ENCODE measurements at places on chromosomes 7 and 10. TPM values are rescaled to one million over a fixed set of nuclear protein-coding genes. Genes with fewer than 3 reads are reported as not detected.

SDK1 gene
- 1.3 TPM for total RNA-seq

CAMK2B gene
- total RNA-seq: 98.0 TPM

OGDHL gene
- total RNA-seq: 4.5 TPM

UNCX gene
- total RNA-seq: not detected

ANXA8L1 gene
- not detected for total RNA-seq

HOXA10 gene
- total RNA-seq: not detected

UCN3 gene
- not detected for total RNA-seq

GPR37 gene
- total RNA-seq: not detected

GBX1 gene
- total RNA-seq: 1.9 TPM

LHFPL3 gene
- not detected for total RNA-seq

SPDYE2B gene
- not detected for total RNA-seq

KCND2 gene
- not detected for total RNA-seq

- H3K4me3 ChIP-seq: no peak overlapping the region
- no peak overlapping the region for H3K27ac ChIP-seq
- no peaks in the 10 kb centered on the region for H3K27me3 ChIP-seq
- no peak for DNase-seq
Observed at GRCh38 chr7:117907049-117907640, 33.9 kb upstream of the CTTNBP2 start.

DNA sequence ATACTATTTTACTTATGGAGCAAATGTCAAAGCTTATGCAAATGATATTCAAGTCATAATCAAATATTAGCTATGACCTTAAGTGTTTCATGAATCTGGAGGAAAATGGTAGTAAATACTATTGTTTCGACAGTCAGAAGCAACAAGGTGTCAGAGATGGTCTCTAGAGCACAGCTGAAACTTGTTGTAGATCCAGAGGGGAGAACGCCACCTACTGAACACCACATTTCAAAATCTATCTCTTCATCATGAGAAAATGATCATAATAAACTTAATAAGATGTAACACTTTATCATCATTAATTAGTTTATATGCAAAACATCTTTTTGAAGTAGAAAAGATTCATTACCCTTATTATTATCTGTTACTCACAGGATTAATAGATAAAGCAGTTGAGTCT lies 418.7 kb downstream of the GATA3 start:
- no peaks in the 10 kb centered on the region for H3K4me1 ChIP-seq
- H3K36me3 ChIP-seq: no peaks in the 10 kb centered on the region
- no peak overlapping the region for H3K27ac ChIP-seq

GRCh38 chr7:41391818-41392217 lies 311.1 kb downstream of the INHBA start:
- H3K4me3 ChIP-seq: no peak overlapping the region
- DNase-seq: no peak
- H3K36me3 ChIP-seq: no peaks in the 10 kb centered on the region
- H3K27me3 ChIP-seq: no peaks in the 10 kb centered on the region

DNA sequence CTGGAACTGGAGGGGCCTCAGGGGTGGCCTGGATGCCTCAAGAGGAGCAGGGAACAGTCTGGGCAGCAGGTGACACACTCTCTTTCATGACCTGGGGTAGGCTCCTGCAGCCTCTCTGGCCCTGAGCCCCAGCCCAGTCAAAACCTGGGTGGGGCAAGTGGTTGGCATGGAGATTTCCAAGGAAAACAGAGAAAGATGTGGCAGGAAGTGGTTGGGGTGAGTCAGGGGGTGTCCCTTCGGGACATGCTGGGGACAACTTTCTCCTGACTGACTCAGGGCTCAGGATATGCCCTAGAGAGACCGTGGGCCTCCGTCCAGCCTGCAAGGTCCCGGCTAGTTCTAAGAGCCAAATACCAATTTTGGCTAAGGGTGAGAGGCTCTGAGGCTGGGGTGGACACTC lies 2.9 kb downstream of the AQP1 start:
- peak overlapping the region; percentile 70 for H3K4me3 ChIP-seq
- peak overlapping the region; percentile 92 for H3K27ac ChIP-seq
- no peaks in the 10 kb centered on the region for H3K36me3 ChIP-seq
- no peak for DNase-seq
- H3K27me3 ChIP-seq: no peaks in the 10 kb centered on the region

DNA sequence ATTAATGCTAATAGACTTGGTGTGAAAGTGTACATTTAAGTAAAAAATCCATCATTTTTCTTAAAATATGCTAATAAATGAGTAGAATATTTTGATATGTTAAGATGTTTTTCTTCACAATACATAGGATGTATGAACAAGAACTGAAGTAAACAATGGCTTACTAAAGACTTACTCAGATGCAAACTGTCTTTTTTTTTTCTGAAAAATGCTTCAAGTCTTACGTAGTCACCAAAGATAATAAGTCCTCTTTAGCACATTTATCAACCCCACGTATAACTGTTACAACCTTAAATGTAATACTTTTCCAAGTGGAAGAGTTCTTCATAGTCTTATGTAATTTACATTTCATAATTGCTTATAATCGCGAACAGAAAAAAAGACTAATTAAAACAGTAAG lies 54.8 kb downstream of the MDFIC start:
- no peaks in the 10 kb centered on the region for H3K27me3 ChIP-seq
- H3K4me3 ChIP-seq: no peak overlapping the region
- H3K36me3 ChIP-seq: no peaks in the 10 kb centered on the region
- H3K4me1 ChIP-seq: peaks cover 84% of the 10 kb centered on the region
- DNase-seq: no peak

DNA sequence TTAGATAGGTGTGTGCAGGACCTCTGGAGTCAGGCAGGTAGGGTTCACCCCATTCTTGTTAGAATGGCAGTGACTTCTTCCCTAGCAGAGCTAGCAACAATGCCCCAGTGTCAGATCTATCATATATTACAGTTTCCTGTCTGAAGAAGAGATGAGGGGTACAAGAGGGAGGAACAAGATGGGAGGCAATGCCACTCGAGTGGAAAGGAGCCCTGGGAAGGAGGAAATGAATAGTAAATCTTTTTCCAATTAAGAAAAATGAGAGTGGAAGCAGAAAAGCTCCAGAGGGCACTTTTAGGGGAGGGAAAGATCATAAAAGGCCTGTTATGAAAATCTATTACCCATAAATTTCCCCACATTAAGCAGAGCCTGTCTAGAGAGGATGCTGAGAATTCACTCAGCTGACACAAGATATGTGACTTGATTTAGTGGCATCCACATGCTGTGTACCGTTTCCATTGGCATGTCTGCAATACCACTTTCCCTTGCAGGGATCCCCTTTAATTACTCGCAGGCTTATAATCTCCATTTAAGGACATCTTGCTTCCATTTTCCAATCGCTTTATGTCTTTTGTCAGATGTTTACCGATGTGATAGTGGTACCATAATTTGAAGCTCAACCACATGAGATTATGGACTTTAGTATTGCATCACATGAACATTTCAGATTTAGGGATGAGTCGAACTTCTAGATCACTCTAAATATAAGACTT lies 70.0 kb upstream of the AGBL3 start:
- peaks cover 5% of the 10 kb centered on the region for H3K36me3 ChIP-seq
- H3K27me3 ChIP-seq: no peaks in the 10 kb centered on the region
- DNase-seq: no peak
- no peak overlapping the region for H3K27ac ChIP-seq
- no peak overlapping the region for H3K4me3 ChIP-seq

DNA sequence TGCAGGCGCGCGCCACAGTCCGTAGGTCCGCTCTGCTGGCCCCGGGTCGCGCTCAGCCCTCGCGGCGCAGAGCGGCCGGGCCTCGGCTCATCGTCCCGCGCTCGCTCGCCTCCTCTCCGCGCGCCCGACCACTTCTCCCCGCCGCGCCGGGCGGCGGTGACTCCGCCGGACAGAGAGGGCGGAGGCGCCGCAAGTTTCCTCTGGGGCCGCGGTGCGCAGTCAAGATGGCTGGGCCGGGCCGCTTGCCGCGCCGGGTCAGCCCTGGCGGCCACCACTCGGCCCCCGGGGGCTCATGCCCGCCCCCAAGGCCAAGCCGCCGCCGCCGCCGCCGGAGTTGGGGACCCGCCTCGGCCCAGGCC lies 441 bp downstream of the FZD8 start:
- no peak for DNase-seq
- H3K27me3 ChIP-seq: no peaks in the 10 kb centered on the region
- peaks cover 63% of the 10 kb centered on the region for H3K4me1 ChIP-seq

DNA sequence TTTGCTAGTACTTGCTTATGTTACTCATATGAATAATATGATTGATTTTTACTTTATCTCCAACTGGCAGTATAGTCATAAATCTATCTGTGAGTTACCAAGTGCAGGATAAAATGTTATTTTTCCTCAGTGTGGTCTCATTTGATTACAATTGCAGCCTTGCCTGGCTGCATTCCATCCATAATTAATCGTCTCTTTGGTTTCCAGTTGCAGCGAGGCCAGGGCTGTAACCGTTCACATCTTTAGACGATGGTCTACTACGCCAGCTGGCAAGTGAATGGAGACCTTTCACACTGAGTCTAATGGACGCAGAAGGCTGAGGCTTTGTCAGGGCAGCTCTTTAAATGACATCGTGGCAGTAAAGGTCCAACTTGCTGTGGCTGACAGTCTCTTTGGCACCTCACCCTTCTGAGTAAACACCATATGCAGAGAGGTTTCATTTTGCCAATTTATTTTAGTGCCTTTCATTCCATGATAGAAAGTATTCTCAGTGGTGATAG lies 84.0 kb downstream of the ARL4A start:
- H3K36me3 ChIP-seq: no peaks in the 10 kb centered on the region
- H3K4me3 ChIP-seq: peak overlapping the region; percentile 38
- DNase-seq: no peak
- peak overlapping the region; percentile 64 for H3K27ac ChIP-seq
- peaks cover 29% of the 10 kb centered on the region for H3K4me1 ChIP-seq

- H3K4me1 ChIP-seq: peaks cover 26% of the 10 kb centered on the region
- peak overlapping the region; percentile 68 for H3K27ac ChIP-seq
- H3K4me3 ChIP-seq: no peak overlapping the region
- no peak for DNase-seq
Observed at GRCh38 chr7:143259765-143260164, 3.5 kb upstream of the GSTK1 start.

DNA sequence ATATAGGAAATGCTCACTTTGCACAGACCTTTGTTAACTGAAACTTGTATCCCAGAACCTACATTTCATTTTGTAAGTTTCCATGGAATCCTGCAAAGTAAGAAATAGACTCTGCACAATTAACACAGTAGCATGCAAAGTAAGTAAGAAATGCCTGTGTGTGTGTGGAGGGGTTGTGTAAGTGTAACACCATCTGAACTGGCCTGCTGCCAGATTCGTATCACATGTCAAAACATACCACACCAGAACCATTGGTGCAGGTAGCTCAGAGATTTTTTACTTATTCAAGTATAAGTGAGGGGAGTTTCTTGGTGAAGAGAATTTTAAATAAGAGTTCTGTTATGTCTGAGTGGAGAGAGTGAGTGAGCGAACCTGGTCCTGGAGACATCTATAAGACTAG lies 17.9 kb upstream of the DDX21 start:
- no peak for DNase-seq
- no peaks in the 10 kb centered on the region for H3K4me1 ChIP-seq
- no peaks in the 10 kb centered on the region for H3K27me3 ChIP-seq
